ENCODE measurements at places on chromosomes 4 and X. TPM values are rescaled to one million over a fixed set of nuclear protein-coding genes. Genes with fewer than 3 reads are reported as not detected.

The MSX1 gene
- total RNA-seq = 6.1 TPM

The EPHA5 gene
- total RNA-seq = 0.59 TPM

The LAMP2 gene
- 102 TPM for total RNA-seq

The L1CAM gene
- total RNA-seq = 3.6 TPM

The RNF175 gene
- total RNA-seq = 1.9 TPM
